ENCODE measurements at places on chromosomes 4 and X. TPM values are rescaled to one million over a fixed set of nuclear protein-coding genes. Genes with fewer than 3 reads are reported as not detected.

GUCY1B1 gene
- 2.9 TPM for total RNA-seq

MAGEA4 gene
- total RNA-seq: 0.27 TPM

FGF13 gene
- total RNA-seq: 36.1 TPM

DCHS2 gene
- total RNA-seq: 2.6 TPM

DNA sequence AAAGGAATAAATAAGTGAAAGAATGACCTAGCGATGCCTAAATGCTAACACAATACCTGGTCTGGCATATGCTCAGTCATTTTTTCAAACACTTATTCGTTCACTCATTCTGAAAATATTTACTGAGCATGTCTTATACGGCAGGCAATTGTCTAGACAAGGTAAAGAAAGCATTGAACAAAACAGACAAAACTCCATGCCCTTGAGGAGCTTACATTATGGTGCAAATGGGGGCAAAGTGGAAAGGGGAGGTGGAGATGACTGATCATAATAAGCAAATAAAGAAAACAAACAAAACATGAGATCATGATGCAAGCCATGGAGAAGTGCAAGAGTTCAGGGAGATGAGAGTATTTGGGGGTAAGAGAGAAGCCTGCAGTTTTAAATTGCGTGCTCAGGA is 334.6 kb upstream of the PPARGC1A start:
- no peak for DNase-seq

DNA sequence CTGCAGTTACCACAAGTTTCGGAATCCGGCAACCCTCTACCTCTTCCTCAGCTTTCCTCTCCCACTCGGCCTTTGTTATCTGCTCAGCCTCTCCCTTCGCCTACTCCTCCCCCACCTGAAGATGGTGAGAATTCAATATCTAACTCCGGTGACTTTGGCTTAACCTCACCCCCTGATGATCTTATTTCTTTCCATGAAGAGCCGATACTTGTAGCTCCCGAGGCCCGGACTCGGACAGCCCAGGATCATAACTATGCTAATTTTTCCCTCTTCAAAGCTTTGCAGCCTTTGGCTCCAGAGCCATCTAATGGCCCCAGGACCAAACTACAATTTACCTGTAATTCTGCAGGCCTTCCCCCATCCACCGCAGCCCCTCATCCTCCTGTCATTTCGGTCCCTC is 32.0 kb upstream of the MGST2 start:
- DNase-seq: no peak

GRCh38 chrX:110436523-110436922 is 77.9 kb downstream of the RTL9 start:
- DNase-seq: no peak

DNA sequence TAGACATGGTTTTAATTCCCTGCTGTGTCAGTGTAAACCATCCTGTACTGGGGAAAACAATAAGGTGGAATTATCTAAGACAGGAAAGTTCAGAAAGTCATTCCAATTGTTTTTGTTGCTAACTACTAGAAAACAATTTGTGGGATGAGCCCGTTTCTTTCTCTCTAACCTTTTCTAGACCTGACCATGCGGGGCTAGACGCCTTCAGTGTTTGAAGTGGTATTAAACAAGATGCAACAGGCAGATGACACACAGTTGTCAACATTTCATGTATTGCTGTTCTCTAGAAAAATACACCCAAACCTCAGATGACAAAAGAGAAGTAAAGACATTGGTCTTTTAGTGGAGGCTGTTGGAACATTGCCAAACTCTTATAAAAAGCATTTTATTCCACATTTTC is 105.7 kb downstream of the FRAS1 start:
- no peak for DNase-seq

DNA sequence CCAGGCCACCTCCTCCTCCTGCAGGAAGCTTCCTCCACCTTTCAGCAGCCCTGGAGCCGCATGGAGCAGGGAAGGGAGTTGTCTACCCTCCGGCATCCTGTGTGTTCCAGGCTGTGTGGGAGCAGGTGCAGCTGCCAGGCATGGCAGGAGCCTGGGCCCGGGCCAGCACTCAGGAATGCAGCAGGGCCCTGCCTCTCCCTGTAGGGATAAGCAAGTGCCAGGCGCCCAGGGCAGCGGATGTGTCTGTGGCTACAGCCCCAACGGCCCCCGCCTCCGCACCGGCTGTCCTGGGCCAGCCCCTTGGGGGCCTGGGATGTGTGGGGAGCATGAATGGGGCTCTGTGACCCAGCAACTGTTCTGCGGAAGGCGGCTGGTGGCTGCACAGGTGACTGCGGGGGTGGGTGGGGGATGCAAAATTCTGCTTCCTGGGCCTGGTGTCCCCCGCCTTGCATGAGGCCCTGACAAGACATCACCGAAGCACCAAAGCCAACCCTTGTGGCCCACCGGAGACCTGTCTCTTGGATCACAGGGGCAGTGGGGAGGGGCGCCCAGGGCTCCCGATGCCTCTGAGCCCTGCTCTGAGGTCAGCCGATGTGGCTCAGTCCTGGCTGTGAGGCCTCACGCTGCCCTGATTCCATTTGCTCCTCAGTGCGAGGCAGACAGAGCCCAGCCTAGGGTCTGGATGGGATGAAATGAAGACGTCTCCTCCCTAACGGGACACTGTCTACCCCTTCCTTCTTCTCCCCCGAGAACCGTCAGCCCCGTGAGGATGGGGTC is 1.4 kb upstream of the DOK7 start:
- no peak for DNase-seq

- DNase-seq: no peak
Measured at GRCh38 chr4:97507587-97508245, 635.6 kb downstream of the STPG2 start.

GRCh38 chr4:81818385-81818920 is 346.7 kb upstream of the RASGEF1B start:
- no peak for DNase-seq

DNA sequence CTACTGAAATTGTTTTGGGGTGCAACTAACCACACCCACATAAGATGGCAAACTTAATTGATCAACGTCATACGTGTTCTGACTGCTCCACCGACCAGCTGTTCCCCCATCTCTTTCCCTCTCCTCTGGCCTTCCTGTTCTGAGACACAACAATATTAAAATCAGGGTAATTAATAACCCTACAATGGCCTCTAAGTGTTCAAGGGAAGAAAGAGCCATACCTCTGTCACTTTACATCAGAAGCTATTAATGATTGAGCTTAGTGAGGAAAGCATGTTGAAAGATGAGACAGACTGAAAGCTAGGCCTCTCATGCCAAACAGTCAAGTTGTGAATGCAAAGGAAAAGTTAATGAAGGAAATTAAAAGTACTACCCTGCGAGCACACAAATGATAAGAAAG is 173.9 kb upstream of the FTHL17 start:
- DNase-seq: no peak

Data from H1 (cell line).